ENCODE measurements at places on chromosomes 5 and 9.

DNA sequence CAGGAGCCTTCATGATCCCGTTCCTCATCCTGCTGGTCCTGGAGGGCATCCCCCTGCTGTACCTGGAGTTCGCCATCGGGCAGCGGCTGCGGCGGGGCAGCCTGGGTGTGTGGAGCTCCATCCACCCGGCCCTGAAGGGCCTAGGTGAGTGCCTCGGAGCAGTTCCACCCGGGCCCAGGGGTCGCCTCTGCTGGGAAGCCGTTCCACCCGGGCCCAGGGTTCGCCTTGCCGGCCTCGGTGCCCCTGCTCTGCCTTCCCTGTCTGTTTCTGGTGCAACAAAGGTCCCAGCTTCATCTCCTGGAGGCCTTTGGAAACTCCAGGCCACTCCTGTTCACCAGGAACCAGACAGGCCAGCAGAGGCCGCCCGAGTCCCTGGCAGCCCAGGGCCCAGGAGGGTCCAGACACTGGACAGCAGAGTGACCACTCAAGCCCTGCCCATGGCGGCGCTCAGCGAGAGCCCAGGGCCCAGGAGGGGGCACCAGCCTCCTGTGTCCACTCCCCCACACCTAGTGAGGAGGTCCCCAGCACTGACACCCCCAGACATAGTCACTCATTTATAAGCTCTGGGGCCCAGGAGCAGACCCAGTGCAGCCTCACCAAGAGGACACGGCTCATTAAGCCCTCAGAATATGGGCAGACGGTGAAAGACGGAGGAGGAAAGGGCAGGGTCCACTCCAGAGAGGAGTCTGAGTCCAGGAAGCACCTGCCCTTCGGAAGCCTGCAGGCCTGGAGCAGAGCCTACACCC, 7.5 kb downstream of the SLC6A19 start:
- DNase-seq, result no peak

DNA sequence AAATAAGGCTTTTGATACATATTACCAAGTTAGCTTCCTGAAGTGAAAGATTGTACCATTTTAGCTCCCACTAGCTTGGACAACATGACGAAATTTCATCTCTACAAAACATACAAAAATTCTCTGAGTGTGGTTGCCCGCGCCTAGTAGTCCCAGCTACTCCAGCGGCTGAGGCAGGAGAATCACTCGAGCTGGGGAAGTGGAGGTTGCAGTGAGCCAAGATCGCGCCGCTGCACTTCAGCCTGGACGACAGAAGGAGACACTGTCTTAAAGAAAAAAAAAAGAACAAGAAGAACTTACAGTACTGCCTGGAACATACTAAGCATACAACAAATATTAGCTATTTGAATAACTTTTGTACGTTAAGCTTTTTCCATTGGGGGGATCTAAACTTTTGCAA, 29.7 kb upstream of the NRG2 start:
- no peak for DNase-seq

DNA sequence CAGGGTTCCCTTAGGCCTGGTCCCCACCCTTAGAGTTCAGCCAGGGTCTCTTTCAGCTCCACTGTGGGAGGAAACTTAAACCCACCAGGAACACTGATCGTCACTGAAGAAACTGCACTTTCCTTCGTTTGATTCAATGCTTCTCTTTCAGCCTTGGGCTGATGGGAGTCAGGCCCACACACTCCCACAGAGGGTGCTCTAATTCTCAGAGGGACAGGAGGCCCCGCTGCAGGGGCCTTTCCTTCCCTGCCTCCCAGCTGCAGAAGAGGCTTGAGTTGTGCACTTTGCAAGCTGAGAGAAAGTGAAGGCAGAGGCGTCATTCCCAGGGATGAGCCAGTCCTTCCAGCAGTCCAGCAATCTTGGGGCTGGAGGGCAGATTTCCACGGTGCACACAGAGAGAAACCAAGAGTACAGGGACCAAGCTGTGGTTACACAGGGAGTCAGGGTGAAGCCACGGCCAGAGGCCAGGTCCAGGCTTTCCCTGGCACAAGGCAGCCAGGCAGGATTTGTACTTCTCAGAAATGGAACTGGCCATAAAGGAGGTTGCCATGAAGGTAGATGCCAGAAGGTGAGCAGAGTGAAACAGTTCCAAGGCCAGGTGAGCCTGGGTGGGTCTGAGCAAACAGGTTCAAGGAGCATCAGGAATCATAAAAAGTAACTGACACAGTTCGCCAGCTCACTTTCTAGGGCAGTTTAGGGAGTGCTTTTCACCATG, 10.4 kb upstream of the GLIPR2 start:
- no peak for DNase-seq

- no peak for DNase-seq
Observed at GRCh38 chr9:3534614-3535404, 9.0 kb upstream of the RFX3 start.

GRCh38 chr9:127833555-127833954, 20.9 kb downstream of the ENG start:
- DNase-seq, result no peak

DNA sequence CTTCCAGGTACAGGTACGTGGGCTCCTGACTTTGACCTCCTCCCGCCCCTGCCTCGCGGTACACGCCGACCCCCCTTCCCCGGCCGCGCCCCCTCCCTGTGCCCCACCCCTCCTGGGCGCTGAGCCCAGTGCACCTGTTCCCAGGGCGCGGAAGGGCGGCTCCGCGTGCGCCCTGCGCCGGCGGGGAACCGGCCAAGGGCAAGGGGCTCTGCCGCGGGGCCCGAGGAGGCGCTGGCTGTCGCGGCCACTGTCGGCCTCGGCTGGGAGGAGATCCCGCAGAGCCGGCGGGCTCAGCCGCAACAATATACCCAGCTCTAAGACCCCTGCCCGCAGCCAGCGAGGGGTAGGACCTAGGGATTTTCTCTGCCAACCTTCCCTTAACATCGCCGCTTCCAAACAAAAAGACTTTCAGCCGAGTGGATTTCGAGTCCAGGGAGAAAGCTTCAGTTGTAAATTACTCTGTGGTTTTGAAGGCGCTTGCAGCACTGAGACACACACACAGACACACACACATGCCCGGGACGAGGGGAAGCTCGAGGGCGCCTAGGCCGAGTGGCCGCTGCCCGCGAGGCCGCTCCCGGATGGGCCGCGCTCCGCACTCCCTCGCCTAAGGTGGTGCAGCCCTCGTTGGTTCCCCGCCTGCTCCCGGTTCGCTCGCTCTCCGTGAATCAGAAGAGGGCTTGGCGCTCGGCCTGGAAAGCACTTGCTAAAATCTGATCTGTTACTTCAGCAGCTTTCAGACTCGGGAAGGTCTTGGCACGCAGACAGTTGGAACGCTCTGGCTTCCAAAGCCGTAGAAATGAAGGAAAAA, 1.2 kb downstream of the FGF18 start:
- DNase-seq, result peak; percentile 91

GRCh38 chr9:116365056-116365471, 211.5 kb downstream of the PAPPA start:
- DNase-seq, result no peak

- no peak for DNase-seq
Observed at GRCh38 chr9:76371901-76372300, 22.3 kb downstream of the RFK start.

GRCh38 chr9:116300360-116300870, 146.8 kb downstream of the PAPPA start:
- no peak for DNase-seq

- no peak for DNase-seq
Observed at GRCh38 chr9:113886026-113886369, 9.9 kb downstream of the ZNF618 start.

DNA sequence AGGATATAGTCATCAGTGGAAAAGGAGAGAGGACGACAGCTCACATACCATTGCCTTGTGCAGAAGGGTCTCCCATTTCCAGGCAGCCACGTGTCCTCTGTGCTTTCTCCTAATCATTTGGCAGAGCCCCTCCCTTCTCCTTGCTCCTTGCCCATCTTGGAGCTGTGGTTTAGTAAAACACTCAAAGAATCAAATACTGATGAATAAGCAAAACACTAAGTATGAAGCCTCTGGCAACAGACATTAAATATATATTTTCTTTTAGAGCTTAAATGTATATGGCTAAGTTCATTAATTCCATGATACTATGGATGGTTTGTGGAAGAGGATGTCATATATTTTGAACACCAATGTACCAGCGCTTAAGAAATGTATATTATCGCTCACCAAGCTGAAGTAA, 278.5 kb downstream of the SAXO1 start:
- no peak for DNase-seq

DNA sequence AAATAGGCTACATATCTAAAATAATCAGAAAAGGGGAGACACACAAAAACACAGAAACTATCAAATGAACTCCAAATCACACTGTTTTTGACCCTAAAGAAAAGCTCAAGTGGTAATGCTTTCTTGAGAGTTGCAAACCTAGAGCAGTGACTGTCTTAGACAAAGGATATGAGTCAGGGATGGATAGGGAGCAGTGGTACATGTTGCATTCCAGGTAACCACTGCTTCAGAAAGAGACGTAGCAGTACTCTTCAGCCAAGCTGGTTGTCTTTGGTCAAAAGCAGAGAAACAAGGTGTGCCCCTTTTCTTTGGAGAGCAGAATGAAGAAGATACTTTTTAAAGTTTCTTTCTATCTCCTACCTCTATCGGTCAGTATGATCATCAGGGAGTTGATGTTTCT, 1003.6 kb downstream of the CDH9 start:
- no peak for DNase-seq

DNA sequence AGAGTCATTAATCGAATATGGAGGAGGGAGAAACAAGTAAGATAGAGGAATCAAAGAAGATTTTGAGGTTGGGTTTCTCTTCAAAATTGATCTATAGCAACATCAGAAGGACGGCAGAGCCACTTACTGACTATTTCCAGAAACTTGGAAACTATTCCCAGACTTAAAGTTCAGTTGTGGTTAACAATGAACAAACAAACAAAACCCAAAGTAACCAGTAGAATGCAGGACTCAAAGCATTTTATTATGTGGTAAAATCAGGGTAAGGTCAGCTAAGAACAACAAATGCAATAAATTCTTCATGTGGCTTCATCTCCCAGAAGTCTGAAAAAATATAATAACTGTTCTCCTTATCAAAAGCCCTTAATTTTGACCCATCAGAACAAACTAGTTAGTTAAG, 54.9 kb upstream of the OSMR start:
- DNase-seq, result no peak

GRCh38 chr5:176730815-176731475, 79.4 kb upstream of the UNC5A start:
- peak; percentile 16 for DNase-seq

DNA sequence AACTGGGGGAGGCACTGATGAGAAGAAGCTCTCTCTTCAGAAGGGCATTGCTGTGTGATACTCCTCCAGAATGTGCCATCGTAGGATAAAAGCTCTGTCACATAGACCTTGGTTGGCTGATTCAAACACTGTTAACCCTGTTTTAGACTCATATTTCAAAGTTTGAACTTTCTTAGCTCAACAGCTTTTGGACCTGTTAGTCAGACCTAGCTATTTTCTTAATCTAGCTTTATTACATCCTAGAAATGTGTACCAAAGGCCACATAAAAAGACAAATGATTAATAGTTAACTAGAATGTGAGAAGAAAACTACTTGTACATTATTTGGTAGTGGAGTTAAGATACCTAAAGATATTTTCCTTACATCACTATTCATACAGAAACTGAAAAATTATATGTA, 4.3 kb downstream of the RHOBTB3 start:
- no peak for DNase-seq

GRCh38 chr5:55540024-55540423, 5.3 kb upstream of the PLPP1 start:
- no peak for DNase-seq

- DNase-seq, result no peak
Observed at GRCh38 chr5:156241266-156241665, 85.7 kb upstream of the SGCD start.

- no peak for DNase-seq
Observed at GRCh38 chr9:2469681-2470221, 151.8 kb upstream of the VLDLR start.

GRCh38 chr9:89304020-89304833, 6.8 kb upstream of the CKS2 start:
- no peak for DNase-seq

DNA sequence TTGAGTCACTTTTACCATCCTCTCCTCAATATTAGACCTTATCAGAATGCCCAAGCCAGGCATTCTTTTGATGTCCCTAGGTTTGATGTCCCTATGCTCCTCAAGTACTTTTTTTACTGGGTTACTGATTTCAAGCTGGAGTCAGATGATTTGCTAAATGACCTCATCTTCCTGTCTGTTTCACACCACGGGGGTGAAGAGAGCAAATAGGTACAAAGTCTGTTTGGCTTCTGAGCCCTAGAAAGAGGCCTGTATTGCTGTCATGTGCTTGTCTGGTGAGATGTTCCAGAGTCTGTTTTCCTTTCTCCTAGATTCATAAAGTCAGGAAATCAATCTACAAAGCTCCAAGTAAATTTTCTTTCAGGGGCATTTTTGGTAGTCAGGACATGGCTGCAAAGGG, 12.7 kb upstream of the DAB2 start:
- DNase-seq, result no peak

- DNase-seq, result no peak
Observed at GRCh38 chr9:99746406-99746805, 75.3 kb upstream of the NR4A3 start.

DNA sequence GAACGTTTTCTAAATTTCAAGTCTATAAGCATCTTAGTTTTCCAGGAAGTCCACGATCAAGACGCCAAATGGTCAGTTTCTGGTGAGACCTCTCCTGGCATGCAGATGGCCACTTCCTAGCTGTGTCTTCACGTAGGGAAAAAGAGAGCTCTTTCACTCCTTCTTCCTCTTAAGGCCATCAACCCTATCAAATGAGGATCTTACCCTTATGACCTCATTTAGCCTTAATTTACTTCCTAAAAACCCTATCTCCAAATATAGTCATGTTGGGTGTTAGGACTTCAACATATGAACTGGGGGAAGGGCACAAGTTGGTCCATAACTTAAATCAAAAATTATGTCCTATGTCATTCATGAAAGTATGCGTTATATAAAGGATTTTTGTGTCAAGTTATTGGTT, 229.5 kb downstream of the ARL15 start:
- DNase-seq, result no peak

GRCh38 chr9:37679649-37680402, 29.1 kb downstream of the FRMPD1 start:
- no peak for DNase-seq

DNA sequence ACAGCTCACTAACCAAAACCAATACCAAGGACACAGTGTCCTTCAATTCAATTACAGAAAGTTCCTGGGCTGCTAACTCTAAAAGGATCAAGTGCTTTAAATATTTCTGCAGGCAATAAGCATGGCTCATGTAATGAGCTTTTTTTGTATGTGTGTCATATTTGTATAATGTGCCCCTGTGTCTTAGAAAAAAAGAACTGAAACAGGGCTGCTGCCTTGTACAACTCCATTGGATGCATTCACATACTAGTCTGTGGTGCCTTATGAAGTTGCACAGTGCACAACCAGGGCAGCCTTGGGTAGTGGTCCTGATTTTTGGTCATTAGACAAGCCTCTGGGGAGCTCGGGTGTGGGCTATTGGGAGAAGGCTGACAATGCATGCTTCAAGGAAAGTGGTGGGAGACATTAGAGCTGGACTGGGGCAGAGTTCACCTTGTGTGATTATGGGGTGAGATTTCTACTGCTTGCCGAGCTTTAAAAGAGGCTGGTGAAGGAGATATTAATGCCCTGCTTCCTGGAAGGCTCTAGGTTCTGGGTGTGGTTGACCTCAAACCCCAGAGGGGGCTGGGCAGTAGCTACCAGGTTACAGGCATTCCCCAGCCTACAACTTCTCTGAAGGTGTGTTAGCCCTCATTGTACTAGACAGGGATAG, 3.6 kb upstream of the CPEB4 start:
- DNase-seq, result no peak

GRCh38 chr5:59517926-59518585, 375.5 kb downstream of the PDE4D start:
- DNase-seq, result no peak

GRCh38 chr5:146947181-146947941, 68.8 kb upstream of the PPP2R2B start:
- no peak for DNase-seq
